Chondrocyte (in vitro differentiated cells): ENCODE measurements at places on chromosomes 12 and 14. TPM values are rescaled to one million over a fixed set of nuclear protein-coding genes. Genes with fewer than 3 reads are reported as not detected.

Gene SCN8A
- total RNA-seq = 3.8 to 4.4 TPM (median 4.1 TPM) in 3 replicates

GRCh38 chr12:21324551-21324950, 10.2 kb downstream of the SLCO1A2 start:
- H3K4me3 ChIP-seq = no peak overlapping the region
- no peak overlapping the region for H3K27ac ChIP-seq
- no peak for DNase-seq
- H3K27me3 ChIP-seq = no peaks in the 10 kb centered on the region

DNA sequence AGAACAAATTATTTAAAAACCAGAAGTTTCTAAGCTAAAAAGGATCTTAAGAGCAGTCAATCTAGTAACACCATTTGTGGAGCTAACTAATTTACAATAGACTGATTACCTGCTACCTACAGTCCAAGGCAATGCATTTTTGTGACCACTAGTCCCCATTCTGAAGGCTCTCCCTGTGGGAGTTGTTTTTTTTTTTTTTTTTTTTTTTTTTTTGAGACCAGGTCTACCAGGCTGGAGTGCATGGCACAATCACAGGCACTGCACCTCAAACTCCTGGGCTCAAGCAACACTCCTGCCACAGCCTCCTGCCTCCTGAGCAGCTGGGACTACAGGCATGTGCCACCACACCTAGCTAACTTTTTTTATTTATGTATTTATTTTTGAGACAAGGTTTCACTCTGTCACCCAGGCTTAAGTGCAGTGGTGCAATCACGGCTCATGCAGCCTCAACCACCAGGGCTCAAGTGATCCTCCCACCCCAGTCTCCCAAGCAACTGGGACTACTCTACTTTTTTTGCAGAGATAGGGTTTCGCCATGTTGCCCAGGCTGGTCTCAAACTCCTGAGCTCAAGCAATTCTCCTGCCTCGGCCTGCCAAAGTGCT, 3.9 kb downstream of the GNPTAB start:
- H3K4me3 ChIP-seq = no peak overlapping the region
- no peaks in the 10 kb centered on the region for H3K36me3 ChIP-seq
- peaks cover 32% of the 10 kb centered on the region for H3K4me1 ChIP-seq
- H3K27ac ChIP-seq = no peak overlapping the region
- no peak for DNase-seq

Gene FSCB
- total RNA-seq = not detected in 3 replicates

DNA sequence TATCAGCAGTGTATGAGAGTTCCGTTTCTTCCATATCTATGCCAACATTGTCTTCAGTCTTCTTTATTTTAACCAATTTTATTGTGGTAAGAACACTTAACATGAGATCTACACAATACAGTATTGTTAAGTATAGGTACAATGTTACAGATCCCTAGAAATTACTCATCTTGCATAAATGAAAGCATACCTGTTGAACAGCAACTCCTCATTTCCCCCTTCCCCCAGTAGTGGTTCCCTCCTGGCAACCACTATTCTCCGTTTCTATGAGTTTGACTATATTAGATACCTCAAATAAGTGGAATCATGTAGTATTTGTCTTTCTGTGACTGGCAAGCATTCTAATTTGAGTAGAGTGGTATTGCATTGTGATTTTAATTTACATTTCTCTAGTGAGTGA, 150.5 kb downstream of the CRADD start:
- no peaks in the 10 kb centered on the region for H3K27me3 ChIP-seq
- H3K4me3 ChIP-seq = no peak overlapping the region
- peaks cover 19% of the 10 kb centered on the region for H3K4me1 ChIP-seq
- DNase-seq = no peak
- H3K27ac ChIP-seq = peak overlapping the region; percentile 42
- H3K36me3 ChIP-seq = no peaks in the 10 kb centered on the region

- H3K36me3 ChIP-seq = peaks cover 4% of the 10 kb centered on the region
- no peaks in the 10 kb centered on the region for H3K27me3 ChIP-seq
- no peaks in the 10 kb centered on the region for H3K4me1 ChIP-seq
- no peak overlapping the region for H3K27ac ChIP-seq
- DNase-seq = no peak
These were observed 933.8 kb downstream of the TMEM121 start for GRCh38 chr14:106459971-106460730.

- no peak for DNase-seq
- no peak overlapping the region for H3K4me3 ChIP-seq
- no peaks in the 10 kb centered on the region for H3K36me3 ChIP-seq
- no peak overlapping the region for H3K27ac ChIP-seq
These were observed 81.6 kb downstream of the SPTSSA start for GRCh38 chr14:34380471-34380845.

GRCh38 chr12:91074851-91075250, 17.0 kb upstream of the KERA start:
- no peaks in the 10 kb centered on the region for H3K36me3 ChIP-seq
- peak overlapping the region; percentile 82 for H3K27ac ChIP-seq
- no peak for DNase-seq
- H3K4me3 ChIP-seq = no peak overlapping the region
- H3K4me1 ChIP-seq = peaks cover 27% of the 10 kb centered on the region

DNA sequence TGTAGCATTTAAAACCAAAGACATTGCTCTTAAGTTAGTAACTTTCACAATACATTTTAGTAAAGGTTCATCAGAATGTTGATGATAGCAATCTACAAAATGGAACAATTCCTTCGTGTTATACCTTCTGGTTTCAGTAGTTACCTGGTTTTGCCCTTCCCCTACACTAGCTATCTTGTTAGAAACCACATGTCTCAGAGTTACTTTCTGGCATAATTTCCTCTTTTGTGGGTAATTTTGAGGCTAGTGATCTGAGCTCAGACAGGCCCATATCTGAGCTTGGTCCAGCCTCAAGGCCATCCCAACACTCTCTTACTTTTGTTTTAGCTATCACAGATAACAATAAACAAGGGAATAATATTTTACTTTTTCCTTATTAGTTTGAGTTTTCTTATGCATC, 196.9 kb downstream of the KITLG start:
- no peak overlapping the region for H3K4me3 ChIP-seq
- DNase-seq = no peak
- H3K27me3 ChIP-seq = no peaks in the 10 kb centered on the region
- H3K36me3 ChIP-seq = no peaks in the 10 kb centered on the region
- H3K27ac ChIP-seq = no peak overlapping the region

GRCh38 chr14:64639340-64639821, 64.8 kb upstream of the PLEKHG3 start:
- no peak overlapping the region for H3K4me3 ChIP-seq
- peak overlapping the region; percentile 82 for H3K27ac ChIP-seq
- no peaks in the 10 kb centered on the region for H3K36me3 ChIP-seq

- H3K27me3 ChIP-seq = peaks cover 2% of the 10 kb centered on the region
- H3K27ac ChIP-seq = no peak overlapping the region
- no peak for DNase-seq
- no peak overlapping the region for H3K4me3 ChIP-seq
- peaks cover 3% of the 10 kb centered on the region for H3K36me3 ChIP-seq
These were observed 1.8 kb downstream of the C1R start for GRCh38 chr12:7090222-7090998.

Gene P2RX2
- not detected in 3 replicates for total RNA-seq

Gene KRT81
- total RNA-seq = 1.1 to 2.2 TPM (median 1.3 TPM) in 3 replicates

Gene TAS2R14
- 2.4 to 4.0 TPM (median 2.6 TPM) in 3 replicates for total RNA-seq

DNA sequence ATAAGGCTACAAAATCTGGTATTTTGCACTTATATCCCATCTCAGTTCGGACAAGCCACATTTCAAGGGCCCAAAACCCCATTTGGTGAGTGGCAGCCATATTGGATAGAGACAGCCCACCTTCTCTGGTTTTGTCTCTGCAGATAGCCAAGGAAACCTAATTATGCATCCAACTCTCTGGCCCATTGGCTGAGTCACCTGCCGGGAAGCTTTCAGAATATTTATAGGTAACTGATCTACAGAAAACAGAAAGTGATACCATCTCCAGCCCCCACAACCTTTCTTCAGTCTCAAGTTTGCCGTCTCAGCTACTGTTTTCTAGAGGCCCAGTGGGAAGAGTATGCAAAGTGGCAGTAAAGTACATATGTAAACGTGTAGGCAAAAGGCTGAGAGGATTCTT, 33.7 kb upstream of the PPP1CC start:
- H3K4me1 ChIP-seq = no peaks in the 10 kb centered on the region
- H3K4me3 ChIP-seq = no peak overlapping the region
- H3K27me3 ChIP-seq = peaks cover 8% of the 10 kb centered on the region
- H3K36me3 ChIP-seq = peaks cover 2% of the 10 kb centered on the region
- no peak overlapping the region for H3K27ac ChIP-seq
- DNase-seq = no peak

DNA sequence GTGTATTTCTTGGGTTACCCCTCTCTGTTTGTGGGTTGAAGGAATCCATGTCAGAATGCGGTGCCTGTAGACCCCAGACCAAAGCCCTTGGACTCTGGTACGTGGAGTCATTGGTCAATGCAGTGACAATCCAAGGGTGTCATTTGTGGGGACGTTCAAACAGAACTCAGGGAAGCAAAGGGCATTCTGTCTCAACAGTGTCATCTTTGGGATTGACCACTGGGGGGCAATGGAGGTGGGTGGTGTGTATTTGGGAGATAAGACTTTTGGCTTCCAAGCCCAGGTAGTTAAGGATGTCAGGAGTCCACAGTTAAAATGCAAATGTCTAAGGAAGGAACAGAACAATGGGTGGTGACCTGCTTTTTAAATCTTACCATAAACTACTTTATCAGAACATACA, 54.6 kb upstream of the CCDC175 start:
- no peak overlapping the region for H3K27ac ChIP-seq
- H3K36me3 ChIP-seq = no peaks in the 10 kb centered on the region
- peaks cover 7% of the 10 kb centered on the region for H3K4me1 ChIP-seq
- DNase-seq = no peak
- H3K27me3 ChIP-seq = peaks cover 51% of the 10 kb centered on the region

DNA sequence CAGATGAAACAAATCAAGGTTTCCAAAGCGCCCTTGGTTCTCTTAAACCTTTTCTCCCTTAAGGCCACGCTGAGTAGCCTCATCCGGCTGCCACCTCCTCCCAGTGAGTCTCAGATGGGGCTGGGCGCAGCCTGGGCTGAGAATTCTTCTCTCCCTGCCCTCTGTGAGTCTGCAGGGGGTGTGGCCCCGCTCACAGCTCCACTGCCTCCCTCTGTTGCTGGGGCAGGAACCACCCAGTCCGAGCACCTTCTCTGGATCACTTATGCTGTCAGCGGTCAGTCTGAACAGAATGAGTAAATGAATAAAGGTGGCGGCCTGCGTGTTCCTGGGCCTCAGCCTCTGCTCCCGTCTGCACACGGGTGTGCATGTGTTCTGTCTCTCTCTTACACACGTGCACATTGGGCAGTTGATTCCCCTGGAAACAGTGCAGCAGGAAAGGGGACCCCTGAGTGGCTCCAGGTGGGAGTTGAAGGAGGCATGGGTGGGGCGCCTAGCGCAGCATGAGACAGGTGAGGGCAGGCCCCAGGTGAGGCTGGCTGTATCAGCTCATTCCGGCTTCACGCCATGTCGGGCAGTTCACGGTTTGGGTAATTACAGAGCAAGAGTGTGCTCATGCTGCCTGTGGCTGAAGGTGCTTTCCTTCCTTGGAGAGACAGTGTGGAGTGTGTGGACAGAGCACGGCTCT, 4.3 kb downstream of the PAPLN start:
- H3K27me3 ChIP-seq = no peaks in the 10 kb centered on the region
- H3K4me3 ChIP-seq = no peak overlapping the region
- no peak for DNase-seq
- H3K27ac ChIP-seq = no peak overlapping the region
- peaks cover 51% of the 10 kb centered on the region for H3K4me1 ChIP-seq
